ENCODE measurements at places on chromosomes 6 and 20.

DNA sequence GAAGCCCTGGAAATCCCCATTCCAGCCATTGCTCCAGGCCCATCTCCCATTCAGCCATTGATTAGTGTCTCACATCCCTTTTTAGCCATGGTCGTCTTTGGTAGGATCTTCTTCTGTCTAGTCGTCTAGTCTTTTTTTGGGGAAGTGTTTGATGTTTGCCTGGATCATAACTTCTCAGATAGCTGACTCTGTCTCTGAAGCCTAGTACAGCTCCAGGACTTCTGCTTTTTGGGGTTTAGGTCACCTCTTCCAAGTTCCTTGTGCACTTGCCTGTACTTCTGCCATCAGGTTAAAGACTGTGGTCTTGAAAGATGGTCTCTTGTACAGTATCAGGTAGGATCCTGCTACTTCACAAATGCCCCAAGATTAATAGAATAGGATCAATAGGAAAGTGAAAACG lies 553.5 kb downstream of the PKHD1 start:
- no peak overlapping the region for H3K4me3 ChIP-seq
- no peak overlapping the region for H3K27ac ChIP-seq
- no peaks in the 10 kb centered on the region for H3K4me1 ChIP-seq
- H3K36me3 ChIP-seq = no peaks in the 10 kb centered on the region

- H3K36me3 ChIP-seq = no peaks in the 10 kb centered on the region
- no peak overlapping the region for H3K4me3 ChIP-seq
- no peak for DNase-seq
- H3K27ac ChIP-seq = no peak overlapping the region
- no peaks in the 10 kb centered on the region for H3K27me3 ChIP-seq
- H3K4me1 ChIP-seq = no peaks in the 10 kb centered on the region
Measured at GRCh38 chr6:25883991-25884390, 9.9 kb upstream of the SLC17A3 start.

DNA sequence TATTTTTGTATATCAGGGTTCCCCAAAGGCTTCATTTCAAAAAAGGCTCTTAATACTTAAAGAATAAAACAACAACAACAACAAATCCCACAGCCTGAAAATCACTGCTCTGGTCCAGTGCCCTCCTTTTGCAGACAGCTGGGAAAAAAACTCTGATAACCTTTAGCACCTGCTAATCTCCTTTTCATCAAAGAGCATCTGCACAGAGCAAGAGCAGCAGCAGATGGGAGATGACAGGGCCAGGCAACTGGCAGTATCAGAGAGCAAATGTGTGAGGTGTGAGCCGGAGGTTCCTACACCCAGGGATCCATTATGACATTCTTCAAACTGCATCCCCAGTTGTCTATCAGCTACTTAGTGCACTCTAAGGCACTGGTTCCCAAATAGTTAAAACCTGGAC lies 25.7 kb downstream of the TTI1 start:
- H3K27me3 ChIP-seq = no peaks in the 10 kb centered on the region
- H3K36me3 ChIP-seq = peaks cover 4% of the 10 kb centered on the region
- no peak overlapping the region for H3K27ac ChIP-seq
- H3K4me1 ChIP-seq = no peaks in the 10 kb centered on the region
- no peak overlapping the region for H3K4me3 ChIP-seq
- DNase-seq = no peak

- H3K27ac ChIP-seq = no peak overlapping the region
- no peaks in the 10 kb centered on the region for H3K36me3 ChIP-seq
- no peak overlapping the region for H3K4me3 ChIP-seq
- DNase-seq = no peak
- H3K27me3 ChIP-seq = peaks cover 58% of the 10 kb centered on the region
- peaks cover 48% of the 10 kb centered on the region for H3K4me1 ChIP-seq
Measured at GRCh38 chr6:137490006-137490905, 3.9 kb downstream of the OLIG3 start.

DNA sequence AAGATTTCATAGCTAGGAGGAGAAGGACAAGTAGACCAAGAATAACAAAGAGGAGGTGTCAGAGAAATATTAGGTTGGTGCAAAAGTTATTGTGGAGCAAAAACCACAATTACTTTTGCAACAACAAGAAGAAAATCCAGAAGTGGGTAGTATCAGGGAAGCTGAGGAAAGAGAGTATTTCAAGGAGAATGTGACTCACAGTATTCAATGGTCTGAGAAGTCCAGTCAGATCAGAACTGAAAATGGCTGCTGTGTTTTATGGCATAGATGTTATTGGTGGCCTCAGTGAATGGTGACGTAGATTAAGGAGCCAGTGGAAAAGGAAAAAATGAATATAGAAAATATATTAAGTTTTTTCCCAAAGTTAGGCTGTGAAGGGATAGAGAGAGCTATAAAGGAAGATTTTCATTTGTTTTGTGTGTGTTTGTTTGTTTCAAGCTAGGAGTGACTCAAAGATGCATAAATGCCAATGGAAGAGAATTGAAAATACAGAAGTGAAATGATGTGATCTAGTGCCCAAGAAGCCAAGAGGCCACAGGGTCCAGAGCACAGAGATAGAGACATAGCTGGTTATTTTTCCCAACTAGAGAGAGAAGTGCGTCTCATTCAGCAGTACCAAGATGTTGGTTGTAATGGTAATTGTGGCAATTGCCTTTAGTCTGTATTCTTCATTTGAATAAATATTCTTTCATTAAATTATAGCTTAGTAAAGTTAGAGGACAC lies 112.8 kb downstream of the ADTRP start:
- H3K4me1 ChIP-seq = no peaks in the 10 kb centered on the region
- no peaks in the 10 kb centered on the region for H3K36me3 ChIP-seq
- H3K4me3 ChIP-seq = no peak overlapping the region
- no peaks in the 10 kb centered on the region for H3K27me3 ChIP-seq

DNA sequence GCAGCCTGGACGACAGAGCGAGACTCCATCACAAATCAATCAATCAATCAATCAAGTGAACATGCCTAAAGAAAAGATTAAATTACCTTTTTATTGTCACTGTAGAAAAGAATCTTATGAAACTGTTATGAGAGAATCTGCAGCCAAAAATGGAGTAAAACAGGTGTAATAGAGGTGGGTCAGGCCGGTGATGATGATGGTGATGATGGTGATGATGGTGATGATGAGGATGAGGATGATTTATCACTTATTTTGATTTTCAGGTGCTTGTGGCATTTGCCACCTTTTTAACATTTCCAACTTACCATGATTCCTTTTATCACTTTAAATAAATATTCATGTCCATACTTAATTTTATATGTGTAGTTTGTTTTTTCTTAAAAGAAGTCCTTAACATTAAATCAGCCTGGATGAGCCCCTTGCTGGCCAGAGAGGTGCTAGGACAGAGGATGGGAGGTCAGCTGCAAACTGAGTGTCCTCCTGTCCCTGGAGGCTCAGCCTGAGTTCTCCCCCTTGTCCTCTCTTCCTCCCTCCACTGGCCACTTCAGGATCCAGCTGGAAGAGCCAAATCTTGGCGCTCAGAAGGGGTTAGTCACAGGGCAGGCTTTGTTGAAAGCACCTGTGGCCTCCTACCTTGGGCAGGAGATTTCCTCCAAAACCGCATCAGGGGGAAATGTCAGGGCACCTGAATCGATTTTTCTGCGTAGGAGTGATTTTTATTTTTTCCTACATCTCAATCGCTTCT lies 32.6 kb downstream of the SLC2A10 start:
- no peak overlapping the region for H3K27ac ChIP-seq
- DNase-seq = no peak
- no peaks in the 10 kb centered on the region for H3K27me3 ChIP-seq
- H3K36me3 ChIP-seq = no peaks in the 10 kb centered on the region
- no peaks in the 10 kb centered on the region for H3K4me1 ChIP-seq

- H3K27ac ChIP-seq = no peak overlapping the region
- no peaks in the 10 kb centered on the region for H3K36me3 ChIP-seq
- H3K27me3 ChIP-seq = no peaks in the 10 kb centered on the region
- no peak for DNase-seq
- no peak overlapping the region for H3K4me3 ChIP-seq
Measured at GRCh38 chr6:92864966-92865555, 554.3 kb downstream of the EPHA7 start.

- DNase-seq = no peak
- no peaks in the 10 kb centered on the region for H3K36me3 ChIP-seq
- no peaks in the 10 kb centered on the region for H3K27me3 ChIP-seq
Measured at GRCh38 chr6:160678744-160679401, 14.8 kb upstream of the LPA start.

- H3K27me3 ChIP-seq = no peaks in the 10 kb centered on the region
- no peak overlapping the region for H3K27ac ChIP-seq
- no peaks in the 10 kb centered on the region for H3K36me3 ChIP-seq
- DNase-seq = no peak
Measured at GRCh38 chr6:36698871-36699271, 1.2 kb downstream of the RAB44 start.

DNA sequence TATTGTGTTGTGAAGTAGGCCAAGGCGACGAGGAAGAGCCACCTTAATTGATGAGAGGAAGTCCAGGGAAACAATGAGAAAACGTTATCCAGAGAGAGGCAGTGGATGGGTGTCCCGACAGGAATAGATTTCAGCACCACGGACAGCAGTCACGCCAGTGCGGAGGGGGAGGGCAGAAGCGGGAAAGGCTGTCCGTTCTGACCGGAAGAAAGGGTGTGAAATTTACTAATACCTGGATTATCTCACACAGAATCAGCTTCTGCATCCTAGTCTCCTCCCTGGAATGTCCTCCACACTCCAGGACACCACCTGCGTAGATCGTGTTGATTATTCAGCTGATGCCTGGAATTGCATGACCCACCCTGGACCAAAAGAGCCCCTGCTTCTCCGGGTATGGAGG lies 7.4 kb upstream of the BPIFA3 start:
- no peaks in the 10 kb centered on the region for H3K27me3 ChIP-seq
- H3K4me1 ChIP-seq = no peaks in the 10 kb centered on the region
- H3K4me3 ChIP-seq = no peak overlapping the region
- H3K36me3 ChIP-seq = no peaks in the 10 kb centered on the region

GRCh38 chr20:5551621-5552020 lies 198.6 kb upstream of the SHLD1 start:
- H3K4me3 ChIP-seq = no peak overlapping the region
- no peak for DNase-seq
- no peak overlapping the region for H3K27ac ChIP-seq
- peaks cover 16% of the 10 kb centered on the region for H3K36me3 ChIP-seq
- no peaks in the 10 kb centered on the region for H3K4me1 ChIP-seq

DNA sequence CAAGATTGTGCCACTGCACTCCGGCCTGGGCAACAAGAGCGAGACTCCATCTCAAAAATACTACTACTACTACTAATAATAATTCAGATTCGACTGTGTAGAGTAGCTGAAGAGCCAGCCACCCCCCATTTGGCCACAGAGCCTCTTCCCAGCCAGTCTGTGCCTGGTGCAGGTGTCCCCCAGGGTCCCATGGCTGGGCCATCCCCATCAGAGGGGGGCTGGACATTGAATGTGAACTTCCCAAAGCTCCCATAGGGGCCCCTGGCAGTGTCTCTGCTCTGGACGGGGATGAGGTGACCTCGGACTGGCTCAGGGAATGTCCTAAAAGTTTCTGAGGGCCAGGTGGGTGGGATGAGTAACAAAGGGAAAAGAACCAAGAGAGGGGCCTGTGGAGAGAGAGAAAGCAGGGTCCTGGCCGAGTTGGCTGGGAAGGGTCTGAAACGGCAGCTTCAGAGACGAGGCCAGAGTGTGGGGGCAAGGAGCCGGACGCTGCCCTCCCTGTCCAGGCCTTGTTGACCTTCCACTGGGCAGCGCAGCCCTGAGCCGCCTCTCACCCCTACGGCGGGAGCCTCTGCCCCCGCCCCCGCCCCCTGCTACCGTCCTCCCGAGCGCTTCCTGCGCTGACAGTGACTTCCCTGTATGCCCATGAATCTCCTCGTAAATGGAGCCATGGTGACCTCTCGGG lies 24.9 kb upstream of the PCMTD2 start:
- H3K36me3 ChIP-seq = no peaks in the 10 kb centered on the region
- no peak for DNase-seq
- H3K4me3 ChIP-seq = no peak overlapping the region
- H3K27ac ChIP-seq = no peak overlapping the region

- no peak overlapping the region for H3K4me3 ChIP-seq
- H3K27ac ChIP-seq = no peak overlapping the region
- no peaks in the 10 kb centered on the region for H3K27me3 ChIP-seq
- DNase-seq = no peak
Measured at GRCh38 chr6:36335465-36336207, 1.1 kb downstream of the BNIP5 start.

DNA sequence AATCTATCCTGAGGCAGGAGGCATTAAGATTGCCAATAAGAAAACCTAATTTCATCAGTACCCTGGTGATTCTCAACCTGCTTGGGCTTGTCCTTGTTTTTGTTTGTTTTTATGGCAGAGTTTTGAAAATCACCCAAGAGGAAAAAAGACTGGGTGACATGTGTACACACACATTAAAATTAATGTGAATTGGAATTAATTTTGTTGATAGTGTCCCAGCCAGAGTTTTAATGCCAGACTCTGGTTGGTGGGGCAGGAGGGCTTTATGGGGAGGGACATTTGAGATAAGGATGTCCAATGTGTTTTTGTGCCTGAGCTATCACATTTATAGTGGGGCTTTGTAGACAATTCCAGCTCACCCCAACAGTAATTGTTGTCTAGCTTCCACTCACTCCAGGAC lies 184.6 kb downstream of the ID4 start:
- no peak for DNase-seq
- peaks cover 9% of the 10 kb centered on the region for H3K4me1 ChIP-seq
- H3K36me3 ChIP-seq = no peaks in the 10 kb centered on the region
- no peak overlapping the region for H3K4me3 ChIP-seq
- H3K27me3 ChIP-seq = no peaks in the 10 kb centered on the region

- H3K27me3 ChIP-seq = no peaks in the 10 kb centered on the region
- H3K4me3 ChIP-seq = no peak overlapping the region
- H3K27ac ChIP-seq = no peak overlapping the region
Measured at GRCh38 chr6:134627707-134628106, 309.8 kb upstream of the SGK1 start.

DNA sequence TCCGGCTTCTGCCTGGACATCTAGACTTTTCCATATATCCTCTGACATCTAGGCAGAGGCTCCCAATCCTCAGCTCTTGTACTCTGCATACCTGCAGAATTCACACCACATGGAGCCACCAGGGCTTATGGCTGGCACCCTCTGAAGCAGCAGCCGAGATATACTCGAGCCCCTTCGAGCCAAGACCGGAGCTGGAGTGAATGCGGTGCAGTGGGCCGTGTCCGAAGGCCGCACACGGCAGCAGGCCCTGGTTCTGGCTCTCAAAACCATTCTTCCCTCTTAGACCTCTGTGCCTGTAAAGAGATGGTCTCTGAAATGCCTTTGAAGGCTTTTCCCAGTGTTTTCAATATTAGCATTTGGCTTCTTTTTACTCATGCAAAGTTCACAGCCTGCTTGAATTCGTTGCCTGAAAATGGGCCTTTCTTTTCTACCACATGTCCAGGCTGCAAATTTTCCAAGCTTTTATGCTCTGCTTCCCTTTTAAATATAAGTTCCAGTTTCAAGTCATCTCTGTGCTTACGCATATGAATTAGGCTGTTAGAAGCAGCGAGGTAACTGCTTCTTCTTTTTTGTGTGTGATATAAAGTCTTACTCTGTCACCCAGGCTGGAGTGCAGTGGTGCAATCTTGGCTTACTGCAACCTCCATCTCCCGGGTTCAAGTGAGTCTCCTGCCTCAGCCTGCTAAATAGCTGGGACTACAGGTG lies 3.8 kb upstream of the SIRPB1 start:
- H3K27ac ChIP-seq = no peak overlapping the region
- H3K4me1 ChIP-seq = peaks cover 31% of the 10 kb centered on the region
- no peak overlapping the region for H3K4me3 ChIP-seq
- H3K27me3 ChIP-seq = no peaks in the 10 kb centered on the region
- no peaks in the 10 kb centered on the region for H3K36me3 ChIP-seq
- DNase-seq = no peak
